ENCODE measurements at places on chromosomes 16 and 17. TPM values are rescaled to one million over a fixed set of nuclear protein-coding genes. Genes with fewer than 3 reads are reported as not detected.

DNA sequence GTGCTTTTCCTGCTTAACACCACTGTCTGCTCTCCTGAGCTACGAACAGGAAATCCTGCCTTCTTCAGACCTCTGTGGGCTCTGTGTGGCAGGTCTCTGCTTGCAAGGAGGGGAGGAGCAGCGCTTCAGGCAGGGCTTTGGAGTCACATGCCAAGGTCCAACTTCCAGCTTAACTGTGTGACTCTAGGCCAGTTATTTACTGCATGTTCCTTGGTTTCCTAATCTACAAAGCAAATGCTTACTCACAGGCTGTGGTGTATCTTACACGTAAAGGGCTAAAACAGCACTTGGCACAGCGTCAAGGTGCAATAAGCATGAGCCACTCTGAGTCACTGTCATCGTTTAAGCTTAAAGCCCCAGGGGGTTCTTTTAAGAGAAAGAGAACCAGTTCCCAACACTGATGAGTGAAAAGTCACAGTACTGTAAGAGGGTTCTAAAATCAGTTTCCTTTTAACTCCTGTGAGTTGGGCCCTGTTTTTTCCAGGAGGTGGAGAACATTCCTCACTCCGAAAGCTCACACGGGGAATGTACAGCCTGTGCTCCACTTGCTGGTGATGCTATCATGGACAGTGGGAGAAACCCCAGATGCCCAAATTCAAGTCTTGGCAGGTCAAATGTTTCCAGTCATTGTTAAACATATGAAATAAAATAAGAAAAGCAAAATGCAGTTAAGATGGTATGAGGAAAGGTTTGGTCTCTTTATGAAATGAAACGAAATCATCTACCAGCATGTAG, 54.1 kb upstream of the BCAR1 start:
- DNase-seq = peak; percentile 76

DNA sequence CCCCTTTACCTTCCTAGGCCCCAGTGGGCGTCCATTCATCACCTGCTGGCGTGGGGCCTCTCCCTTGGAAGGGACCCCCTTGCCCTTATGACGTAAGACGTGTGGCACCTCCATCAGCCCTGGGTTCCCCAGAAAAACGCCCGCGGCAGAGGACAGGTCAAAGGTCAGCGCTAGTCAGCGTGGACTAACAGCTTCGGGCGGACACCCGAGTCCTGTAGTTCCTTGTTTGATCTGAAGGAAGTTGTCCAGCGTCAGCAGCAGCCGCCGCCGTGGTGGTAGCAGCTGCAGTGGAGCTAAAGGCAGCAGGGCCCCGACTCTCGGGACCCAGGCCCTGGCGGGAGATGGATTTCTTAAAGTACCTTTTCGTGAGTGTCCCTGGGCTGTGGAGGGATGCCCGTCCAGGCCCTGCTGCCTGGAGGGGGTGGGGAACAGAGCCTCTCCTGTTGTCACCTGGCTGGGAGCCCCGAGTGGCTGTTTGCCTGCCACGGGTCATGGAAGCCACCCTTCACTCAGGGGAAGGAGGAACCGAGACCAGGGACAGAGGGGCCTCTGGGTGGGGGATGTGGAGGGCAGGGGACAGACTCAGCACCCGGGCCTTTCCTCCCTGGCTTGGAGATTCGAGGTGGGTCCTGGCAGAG, 123.6 kb downstream of the OR1D5 start:
- no peak for DNase-seq

DNA sequence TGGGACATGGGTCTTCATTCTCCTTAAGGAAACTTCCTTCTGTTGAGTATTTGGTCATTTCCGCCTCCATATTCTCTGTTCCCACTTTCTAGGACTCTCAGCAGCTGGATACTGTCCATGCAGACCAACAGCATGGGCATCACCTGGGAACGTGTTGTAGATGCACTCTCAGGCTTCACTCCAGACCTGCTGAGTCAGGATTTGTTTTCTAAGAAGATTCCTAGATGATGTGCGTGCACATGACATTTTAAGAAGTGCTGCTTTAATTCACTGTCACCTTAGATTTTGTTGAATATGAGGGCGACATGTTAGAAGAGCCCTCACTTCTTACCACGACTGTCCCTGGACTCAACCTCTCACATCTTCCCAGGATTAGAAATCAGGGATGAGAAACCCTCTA, 10.0 kb upstream of the SDK2 start:
- no peak for DNase-seq

JPH3 gene
- 0.27 TPM for total RNA-seq

DNA sequence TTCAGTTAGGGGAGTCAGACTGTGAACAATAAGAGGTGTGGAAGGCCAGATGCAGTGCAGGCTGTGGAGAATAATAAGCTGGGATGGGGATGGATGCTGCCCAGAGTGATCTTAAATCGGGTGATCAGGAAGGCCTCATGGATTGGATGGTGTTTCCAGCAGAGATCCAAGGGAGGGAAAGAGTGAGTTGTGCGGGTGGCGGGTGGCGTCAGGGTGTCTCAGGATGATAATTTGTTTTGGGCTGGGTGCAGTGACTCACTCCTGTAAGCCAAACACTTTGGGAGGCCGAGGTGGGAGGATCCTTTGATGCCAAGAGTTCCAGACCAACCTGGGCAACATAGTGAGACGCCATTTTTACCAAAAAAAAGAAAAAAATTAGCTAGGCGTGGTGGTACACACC, 7.9 kb downstream of the CLUAP1 start:
- no peak for DNase-seq

GAST gene
- not detected for total RNA-seq

CDRT4 gene
- total RNA-seq = 6.4 TPM

All from uterus (tissue), 4 donors.